Hepatic stellate cell (primary cell): ENCODE measurements at places on chromosomes 1 and 21.
A peak's percentile ranks its signal among the peaks of the same experiment; 100 is the strongest.

GRCh38 chr21:25913479-25913878 is 178.7 kb downstream of the GABPA start:
- DNase-seq: no peak

DNA sequence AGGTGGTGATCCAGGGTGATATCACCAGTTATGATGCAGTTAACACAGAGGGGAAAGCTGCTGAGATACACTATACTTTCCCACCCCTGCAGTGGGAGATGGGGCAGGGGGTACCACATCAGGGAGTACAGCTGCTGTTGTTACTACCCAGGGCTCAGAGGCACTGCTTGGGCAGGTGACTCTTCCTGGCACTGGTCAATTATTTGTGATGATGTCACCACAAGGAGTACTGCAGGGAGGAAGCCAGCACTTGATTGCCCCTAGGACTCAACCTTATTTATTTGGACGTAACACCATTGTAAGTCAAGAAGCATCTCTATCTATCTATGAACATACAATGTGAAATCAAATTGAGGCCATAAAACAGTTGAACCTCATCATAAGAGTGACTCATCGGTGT is 10.1 kb downstream of the IFNAR1 start:
- no peak for DNase-seq

DNA sequence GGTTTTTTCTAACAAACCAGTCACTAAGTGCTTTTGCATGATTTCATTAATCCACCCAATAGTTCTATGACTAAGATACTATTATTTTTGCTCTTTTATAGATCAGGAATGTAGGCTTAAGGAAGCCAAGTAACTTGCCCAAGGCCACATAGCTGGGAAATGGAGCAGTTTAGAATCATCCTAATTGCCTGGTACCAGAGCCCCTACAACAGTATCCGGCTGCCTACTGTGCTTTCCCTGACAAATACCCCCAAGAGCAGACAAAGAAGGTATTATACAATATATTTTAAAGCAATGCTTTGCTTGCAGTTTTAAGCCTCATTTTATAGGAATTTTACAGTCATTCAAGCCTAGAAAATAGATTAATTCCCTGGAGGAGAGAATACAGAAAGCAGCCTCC is 45.5 kb upstream of the RASAL2 start:
- DNase-seq: no peak

DNA sequence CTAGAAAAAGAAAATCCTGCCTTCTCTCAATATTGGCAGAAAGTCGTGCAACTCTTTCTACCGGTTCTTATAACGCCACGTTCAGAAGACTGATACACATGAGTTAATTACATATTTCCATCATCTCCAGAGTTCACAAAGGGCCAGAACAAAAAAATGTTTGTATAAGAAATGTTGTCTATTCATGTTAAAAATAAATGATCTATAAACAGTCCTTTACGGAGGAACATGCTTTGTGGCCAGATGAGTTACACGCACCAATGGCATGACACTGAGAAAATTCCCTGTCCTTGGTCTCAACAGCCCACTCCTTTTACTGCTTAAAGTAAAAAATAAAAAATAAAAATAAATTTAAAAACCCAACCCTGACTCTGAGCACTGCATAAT is 29.5 kb downstream of the C2CD2 start:
- DNase-seq: peak; percentile 78

- no peak for DNase-seq
Observed at GRCh38 chr1:242828199-242828598, 303.7 kb upstream of the PLD5 start.

DNA sequence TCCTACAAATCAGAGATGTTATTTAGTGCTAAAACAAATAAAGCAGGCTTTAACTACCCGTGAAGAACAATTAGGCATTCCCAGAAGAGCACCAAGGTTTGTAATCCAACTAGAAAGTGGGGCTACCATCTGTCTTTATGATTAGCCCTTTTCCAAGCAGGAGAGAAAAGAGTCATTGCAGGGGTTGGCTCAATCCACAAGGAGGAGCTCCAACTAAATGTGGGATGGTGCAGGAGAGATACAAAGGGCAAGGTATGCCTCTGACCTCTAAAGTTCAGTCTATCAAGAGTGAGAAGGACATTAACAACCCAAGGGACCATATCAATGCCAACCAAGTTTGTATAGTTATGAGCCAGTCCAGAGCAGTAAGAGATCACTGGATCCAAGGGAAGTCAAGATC is 382.7 kb upstream of the DUSP10 start:
- no peak for DNase-seq

DNA sequence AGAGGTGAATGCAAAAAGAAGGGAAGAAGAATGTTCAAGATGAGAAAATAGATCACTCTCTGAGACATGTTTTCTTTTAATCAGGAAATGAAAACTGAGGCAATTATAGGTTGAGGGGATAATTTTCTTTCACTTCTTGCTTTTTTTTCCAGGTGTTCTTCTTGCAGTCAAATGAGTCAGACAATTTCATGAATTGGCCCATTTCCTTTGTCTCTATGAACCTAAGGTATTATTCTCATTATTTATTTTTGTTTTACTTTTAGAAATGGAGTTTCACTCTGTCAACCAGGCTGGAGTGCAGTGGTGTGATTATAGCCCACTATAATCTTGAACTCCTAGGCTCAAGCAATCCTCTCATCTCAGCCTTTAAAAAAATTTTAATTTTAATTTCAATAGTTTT is 3.5 kb upstream of the VASH2 start:
- no peak for DNase-seq

DNA sequence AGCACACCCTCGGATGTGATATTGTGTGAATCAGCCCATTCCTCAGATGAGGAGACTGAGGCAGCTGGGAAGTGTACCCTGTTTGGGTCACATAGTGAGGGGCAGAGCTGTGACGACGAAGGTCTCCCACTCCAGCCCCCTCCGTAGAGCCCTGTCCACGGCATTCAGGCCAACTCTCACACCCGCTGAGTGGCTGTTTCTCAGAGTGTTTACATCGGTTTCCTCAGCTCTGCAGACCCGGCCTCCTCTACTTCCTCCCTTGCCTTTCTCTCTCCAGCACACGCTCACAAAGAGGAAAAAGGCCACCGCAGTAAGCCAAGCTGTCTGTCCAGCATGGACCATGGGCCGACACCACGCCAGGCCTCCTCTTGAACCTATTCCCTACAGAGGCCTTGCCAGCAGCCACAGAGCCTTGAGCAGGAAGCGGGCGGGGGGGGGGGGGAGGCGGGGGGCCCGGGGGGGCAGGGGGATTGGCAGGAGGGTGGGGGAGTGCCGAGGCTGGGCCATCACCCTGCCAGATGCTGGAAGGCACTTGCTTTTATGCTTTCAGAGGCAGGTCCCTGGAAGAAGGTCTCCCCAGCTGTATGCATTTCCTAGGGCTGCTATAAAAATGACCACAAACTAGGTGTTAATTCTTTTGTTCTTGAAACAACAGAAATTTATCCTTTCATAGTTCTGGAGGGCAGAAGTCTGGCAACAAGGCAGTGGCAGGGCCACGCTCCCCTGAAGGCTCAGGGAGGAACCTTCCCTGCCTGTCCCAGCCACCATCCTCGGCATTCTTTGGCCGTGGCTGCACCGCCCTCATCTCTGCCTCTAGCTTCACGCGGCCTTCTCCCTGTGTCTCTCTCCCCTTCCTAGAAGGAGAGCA is 178.4 kb downstream of the PSMG1 start:
- DNase-seq: no peak

- no peak for DNase-seq
Observed at GRCh38 chr1:227092069-227092468, 152.0 kb downstream of the COQ8A start.

- peak; percentile 23 for DNase-seq
Observed at GRCh38 chr1:78171736-78172590, 126.2 kb downstream of the GIPC2 start.

- DNase-seq: no peak
Observed at GRCh38 chr1:16119926-16120325, 35.9 kb downstream of the EPHA2 start.

GRCh38 chr1:153534226-153534924 is 1.4 kb downstream of the S100A6 start:
- no peak for DNase-seq

GRCh38 chr1:160623227-160623633 is 23.6 kb downstream of the SLAMF1 start:
- no peak for DNase-seq

- DNase-seq: no peak
Observed at GRCh38 chr21:38800046-38800758, 5.5 kb upstream of the ETS2 start.

DNA sequence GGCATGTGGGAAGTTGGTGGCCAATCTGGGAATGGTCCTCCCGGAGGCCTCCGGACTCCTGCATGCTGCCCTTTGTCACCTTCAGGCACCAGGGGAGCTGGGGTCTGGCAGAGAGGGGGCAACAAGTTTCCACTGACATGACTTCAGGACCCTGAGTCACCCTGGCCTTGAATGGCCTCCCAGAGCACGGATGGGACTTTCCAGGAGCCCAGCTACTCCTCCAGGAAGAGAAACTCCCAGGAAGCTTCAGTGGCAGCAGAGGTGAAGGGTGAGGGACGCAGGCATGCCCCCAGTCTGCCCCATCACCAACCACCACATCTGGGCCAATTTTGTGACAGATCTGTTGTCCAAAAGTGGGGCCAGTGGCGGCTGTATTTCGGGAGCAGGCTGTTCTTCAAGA is 55.9 kb upstream of the WASF2 start:
- no peak for DNase-seq

DNA sequence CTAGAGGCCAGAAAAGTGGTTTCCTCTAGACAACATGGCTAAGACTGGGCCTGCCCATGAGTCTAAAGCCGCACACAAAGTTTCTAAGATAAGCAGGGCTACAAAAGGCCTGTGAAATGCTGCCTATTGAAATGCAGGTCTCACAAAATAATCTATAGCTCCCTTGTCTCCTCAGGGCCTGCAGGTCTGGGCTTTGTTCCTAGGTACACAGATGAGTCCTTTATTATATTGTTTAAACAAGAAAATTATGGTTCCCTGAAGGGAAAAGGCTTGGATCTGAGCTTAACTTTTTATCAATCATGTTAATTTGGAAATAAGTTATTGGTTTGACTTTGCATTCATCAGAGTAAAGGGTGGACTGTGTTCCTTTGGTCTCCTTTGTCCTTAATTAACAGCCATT is 413.4 kb upstream of the BEND5 start:
- no peak for DNase-seq

DNA sequence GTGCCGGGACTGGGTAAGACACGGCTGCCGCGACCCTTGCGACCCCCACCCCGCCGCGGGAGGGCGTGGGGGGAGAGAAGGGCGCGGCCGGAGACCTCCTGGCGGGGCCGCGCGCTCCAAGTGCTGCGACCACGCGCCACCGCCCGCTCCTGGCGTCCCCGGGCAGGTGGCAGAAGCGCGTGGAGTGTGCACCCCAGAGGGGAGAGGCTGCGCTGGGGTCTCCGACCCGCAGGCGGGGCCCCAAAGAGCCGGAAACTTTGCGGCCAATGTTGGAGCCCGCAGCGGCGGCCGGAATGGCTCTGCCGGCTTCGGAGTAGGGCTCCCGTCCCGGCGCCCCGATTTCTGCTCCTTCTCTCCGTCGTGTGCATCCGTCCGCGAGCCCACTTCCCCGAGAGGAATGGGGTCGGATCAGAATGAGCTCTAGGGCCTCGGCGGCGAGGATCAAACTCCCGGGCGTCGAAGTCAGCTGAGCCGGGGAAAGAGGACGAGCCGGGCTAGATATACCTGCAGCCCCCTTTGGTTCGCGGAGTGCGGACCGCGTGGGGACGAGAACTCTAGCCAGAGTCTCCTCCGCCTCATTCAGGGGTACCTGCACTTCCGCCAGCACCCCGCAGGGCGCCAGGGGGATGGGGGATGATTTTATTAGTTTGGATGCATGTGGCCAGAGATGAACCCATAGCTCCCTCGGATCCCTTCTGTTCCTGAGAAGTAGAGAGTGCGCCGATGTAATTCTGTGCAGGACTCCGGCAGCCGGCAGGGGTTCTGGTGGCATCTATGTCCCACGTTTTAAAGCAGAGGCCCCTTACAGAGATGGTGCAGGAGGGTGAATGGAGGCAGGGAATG is 751 bp downstream of the STUM start:
- DNase-seq: no peak

GRCh38 chr1:193368302-193368701 is 181.9 kb upstream of the B3GALT2 start:
- DNase-seq: no peak

DNA sequence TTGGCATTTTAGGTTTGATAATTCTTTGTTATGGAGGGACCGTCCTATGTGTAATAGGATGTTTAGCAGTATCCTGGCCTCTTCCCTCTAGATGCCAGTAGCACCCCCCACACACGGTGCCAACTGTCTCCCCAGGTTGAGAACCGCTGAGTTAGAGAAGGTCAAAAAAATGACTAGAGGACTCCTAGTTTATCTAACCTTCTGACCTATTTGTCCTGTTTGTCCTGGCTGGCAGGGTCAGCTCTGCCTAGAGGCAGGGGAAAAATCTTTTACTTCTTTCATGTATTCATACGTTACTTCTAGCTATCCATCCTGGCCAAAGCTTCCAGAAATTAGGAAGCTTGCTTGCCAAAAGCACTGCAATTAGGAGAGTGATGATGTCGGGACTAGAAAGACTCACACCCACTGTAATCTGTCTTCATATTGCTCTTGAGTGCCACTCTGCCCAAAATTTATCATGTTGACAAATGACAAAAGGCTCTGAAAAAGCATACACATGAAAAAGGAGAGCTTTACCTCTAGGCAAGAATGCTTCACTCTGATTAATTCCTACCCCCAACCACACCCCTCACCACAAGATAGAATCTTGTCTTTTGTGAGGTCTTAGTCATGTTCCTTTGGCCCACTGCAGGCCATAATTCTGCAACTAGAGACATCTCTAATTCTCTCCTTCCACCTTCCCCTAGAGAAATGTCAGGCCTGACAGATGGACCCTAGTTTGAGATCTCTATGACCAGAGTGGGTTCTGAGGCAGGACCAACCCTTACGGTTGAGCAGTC is 14.4 kb upstream of the AKR1A1 start:
- DNase-seq: no peak

DNA sequence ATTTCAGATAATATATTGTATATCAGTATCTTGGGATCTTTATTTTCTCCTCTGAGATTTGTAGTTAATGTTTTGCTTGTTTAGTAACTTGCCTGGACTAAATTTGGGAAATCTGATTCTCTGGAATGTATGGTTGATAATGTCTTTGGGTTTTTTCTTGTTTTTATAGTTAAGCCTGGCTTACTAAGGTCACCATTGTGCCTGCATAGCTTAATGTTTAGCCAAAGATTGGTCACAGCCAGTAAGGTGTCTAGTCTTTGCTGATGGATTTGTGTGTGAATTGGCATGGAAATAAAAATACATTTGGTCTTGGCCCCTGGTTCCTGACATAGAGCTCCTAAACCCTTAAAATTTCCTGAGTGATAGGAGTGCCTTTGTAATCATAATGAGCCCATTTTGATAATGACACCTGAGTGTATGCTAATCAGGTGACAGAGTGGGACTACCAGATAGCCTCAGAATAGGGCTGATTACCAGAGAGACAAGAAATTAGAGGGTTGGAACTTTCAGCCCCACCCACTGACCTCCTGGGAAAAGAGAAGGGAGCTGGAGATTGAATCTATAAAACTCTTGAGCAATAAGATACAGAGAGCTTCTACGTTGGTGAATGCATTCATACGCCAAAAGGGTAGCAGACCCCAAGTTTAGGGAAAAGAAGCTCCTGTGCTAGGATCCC is 47.9 kb upstream of the NUF2 start:
- no peak for DNase-seq
